ENCODE measurements at places on chromosomes 5 and 9. TPM values are rescaled to one million over a fixed set of nuclear protein-coding genes. Genes with fewer than 3 reads are reported as not detected.

GRCh38 chr5:66306105-66306843, 162.2 kb downstream of the SREK1 start:
- DNase-seq: peak; percentile 79

- DNase-seq: no peak
These were observed 50.7 kb upstream of the GARNL3 start for GRCh38 chr9:127213859-127214258.

GRCh38 chr5:112276991-112277390, 142.1 kb downstream of the EPB41L4A start:
- DNase-seq: no peak

DNA sequence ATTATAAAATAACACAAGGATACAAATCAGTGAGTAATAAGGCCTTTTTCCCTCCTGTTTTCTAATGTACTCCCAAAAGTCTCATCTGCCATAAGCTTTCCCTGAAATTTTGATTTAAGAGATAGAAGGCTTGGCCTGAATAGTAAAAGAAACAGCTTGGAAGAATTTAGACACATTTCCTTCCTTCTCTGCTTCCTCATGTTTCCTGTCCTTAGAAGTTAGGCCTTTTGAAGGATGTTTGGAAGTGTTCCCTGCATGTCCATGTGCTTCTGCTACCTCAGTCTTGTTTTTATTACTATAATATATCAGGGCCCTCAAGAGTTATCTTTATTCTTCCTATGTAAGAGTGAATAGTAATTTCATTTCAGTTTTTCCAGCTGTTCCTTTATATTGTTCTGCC, 242.7 kb downstream of the DEPDC1B start:
- no peak for DNase-seq

- DNase-seq: no peak
These were observed 11.6 kb downstream of the COL27A1 start for GRCh38 chr9:114166614-114167572.

GRCh38 chr5:56729488-56729887, 85.9 kb upstream of the MAP3K1 start:
- DNase-seq: no peak

DNA sequence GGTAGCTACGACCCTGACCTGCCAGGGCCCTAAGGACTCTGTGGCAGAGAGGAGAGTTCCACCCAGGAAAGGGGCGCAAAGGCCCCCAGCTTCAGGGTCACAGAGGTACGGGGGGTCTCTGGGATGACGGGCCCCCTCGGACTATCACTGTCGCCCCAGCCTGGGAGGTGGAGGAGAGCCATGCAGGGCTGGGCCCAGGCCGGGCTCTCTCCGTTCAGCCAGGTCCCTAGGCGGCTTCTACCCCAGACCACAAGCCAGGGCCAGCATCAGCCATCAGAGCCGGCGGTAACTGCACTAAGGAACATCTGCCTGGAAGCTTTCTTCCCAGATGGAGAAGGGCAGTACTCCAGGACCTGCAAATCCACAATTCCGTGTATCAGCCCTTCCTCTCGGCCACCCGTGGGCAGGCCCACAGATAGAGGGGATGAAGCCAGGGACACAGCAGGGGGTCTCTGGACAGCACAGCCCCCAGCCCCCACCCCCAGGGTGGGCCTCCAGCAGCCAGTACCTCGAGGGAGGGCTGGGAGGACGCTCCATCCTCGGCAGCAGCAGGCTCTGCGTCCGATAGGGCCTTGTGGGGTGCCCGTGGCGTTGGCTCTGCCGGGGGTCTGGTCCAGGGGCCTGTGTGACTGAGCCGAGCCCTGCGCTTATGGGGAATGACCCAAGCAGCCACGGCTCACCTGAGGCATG, 38.4 kb downstream of the NACC2 start:
- DNase-seq: no peak

- peak; percentile 83 for DNase-seq
These were observed 16.9 kb upstream of the FBP1 start for GRCh38 chr9:94656200-94656599.

- no peak for DNase-seq
These were observed 109.0 kb downstream of the GNAQ start for GRCh38 chr9:77922591-77922990.

Gene VCAN
- total RNA-seq: 393 TPM

Gene RLN2
- total RNA-seq: not detected

Gene PDE6A
- 0.31 TPM for total RNA-seq

Gene PCDHB15
- 9.9 TPM for total RNA-seq

Gene NFX1
- 37.1 TPM for total RNA-seq

Gene RASEF
- total RNA-seq: 5.5 TPM

Gene CCNI2
- not detected for total RNA-seq

Measured in tongue (tissue), 3 donors.